ENCODE measurements at places on chromosomes 2 and 18.
A peak's percentile ranks its signal among the peaks of the same experiment; 100 is the strongest.

DNA sequence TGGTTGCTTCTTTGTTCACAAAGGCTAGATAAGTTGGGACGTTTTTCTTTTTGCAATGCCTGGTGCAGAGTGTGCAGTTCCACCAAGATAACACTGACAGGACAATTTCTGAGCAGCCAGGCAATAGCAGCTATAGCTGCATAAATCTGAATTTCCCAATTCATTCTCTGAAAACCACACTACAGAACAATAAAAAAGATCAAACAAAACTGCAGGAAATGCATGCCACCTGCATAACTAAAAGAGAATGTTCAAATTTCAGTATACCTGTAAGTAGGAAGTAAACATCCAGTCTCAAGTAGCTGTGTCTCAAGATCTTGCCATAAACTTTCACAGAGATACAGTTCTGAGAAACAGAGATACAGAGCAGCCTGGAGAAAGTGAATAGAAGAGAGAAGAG, 5.3 kb upstream of the KCTD18 start:
- DNase-seq: no peak

- DNase-seq: no peak
Observed at GRCh38 chr2:239563561-239563960, 162.7 kb upstream of the HDAC4 start.

DNA sequence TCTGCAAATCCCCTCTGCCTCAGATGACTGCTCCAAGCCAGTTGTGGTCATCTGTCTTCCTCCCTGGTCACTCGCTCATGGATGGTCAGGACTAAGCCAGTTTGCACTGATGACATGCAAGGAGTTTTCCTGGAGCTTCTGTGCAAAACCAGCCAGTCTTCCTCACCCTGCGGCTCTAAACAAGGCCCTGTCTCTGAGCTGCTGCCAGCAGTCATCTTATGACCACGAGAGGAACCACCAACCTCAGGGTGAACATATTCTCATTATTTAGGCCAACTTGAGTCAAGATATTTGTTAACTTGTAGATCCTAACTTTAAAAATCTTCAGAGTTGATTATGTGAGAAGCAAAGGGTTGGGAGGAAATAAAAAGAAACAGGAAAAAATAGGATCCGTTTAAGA, 119.9 kb upstream of the CAB39 start:
- DNase-seq: peak; percentile 55

GRCh38 chr18:45657357-45658335, 42.4 kb downstream of the SLC14A2 start:
- peak; percentile 78 for DNase-seq

GRCh38 chr2:3326182-3326537, 51.5 kb downstream of the EIPR1 start:
- DNase-seq: no peak

GRCh38 chr2:32696439-32696838, 68.6 kb downstream of the TTC27 start:
- DNase-seq: no peak

DNA sequence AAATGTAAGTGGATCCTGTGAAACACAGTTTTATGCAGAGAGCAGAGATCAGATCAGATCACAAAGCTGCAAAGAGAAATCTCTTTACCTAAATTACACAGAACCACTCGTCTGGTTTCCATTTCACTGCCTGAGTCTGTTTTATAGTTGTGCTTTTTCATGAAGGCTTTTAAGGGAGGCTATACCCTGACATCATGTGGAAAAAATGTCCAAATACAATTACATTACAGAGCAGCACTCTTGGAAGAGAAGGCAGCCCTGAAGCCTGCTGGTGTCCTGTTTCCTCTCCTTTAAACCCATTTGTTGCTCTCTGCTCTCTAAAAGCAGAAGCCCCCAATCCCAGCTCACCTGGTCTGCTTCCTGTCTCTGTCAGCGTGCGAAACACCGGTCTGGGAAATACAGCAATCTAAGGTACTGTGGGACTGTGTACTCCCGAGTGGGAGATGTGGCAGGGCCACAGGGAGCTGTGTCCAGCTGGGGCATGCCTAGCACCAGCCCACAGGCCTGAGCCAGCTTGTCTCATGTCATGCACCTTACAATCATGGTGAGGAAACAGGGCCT, 24.8 kb upstream of the ZFP36L2 start:
- DNase-seq: no peak

GRCh38 chr2:119647440-119648169, 31.4 kb upstream of the TMEM177 start:
- DNase-seq: no peak

DNA sequence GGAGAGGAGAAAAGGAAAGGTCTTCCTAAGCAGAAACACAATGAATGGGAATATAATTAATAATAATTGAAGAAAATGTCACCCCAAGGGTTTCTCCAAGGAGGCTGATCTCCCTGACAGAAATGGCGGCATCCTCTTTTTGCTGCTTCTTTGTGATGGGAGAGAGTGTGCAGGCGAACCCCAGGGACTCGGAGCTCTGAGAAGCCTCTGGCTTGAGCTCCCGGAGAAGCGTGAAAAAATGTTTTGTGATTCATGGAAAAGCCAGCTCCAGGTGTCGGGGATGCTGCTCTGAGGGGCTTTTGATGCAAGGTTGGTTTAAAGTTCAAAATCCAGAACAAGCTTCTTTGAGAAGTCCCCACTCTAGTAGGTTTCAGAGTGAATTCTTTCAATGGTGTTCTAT, 91.0 kb downstream of the VWA3B start:
- no peak for DNase-seq

DNA sequence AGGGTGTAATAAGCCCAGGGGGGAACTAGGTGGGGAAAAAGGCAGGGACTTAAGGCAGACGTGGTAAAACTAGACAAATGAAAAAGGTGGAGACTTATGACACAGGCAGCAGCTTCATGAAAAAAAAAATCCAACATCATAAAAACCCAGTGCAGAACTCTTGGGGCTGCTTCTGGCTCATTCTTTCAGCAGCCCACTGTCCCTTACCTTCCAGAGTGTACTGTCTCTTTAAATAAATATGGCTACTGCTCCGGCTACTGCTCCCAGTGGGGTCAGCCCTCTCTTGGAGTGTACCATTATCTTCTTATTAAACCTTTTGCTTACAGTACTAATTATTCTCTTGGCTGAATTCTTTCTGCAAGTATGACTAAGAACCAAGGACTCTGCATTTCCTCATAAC, 699.5 kb downstream of the DSC3 start:
- no peak for DNase-seq

DNA sequence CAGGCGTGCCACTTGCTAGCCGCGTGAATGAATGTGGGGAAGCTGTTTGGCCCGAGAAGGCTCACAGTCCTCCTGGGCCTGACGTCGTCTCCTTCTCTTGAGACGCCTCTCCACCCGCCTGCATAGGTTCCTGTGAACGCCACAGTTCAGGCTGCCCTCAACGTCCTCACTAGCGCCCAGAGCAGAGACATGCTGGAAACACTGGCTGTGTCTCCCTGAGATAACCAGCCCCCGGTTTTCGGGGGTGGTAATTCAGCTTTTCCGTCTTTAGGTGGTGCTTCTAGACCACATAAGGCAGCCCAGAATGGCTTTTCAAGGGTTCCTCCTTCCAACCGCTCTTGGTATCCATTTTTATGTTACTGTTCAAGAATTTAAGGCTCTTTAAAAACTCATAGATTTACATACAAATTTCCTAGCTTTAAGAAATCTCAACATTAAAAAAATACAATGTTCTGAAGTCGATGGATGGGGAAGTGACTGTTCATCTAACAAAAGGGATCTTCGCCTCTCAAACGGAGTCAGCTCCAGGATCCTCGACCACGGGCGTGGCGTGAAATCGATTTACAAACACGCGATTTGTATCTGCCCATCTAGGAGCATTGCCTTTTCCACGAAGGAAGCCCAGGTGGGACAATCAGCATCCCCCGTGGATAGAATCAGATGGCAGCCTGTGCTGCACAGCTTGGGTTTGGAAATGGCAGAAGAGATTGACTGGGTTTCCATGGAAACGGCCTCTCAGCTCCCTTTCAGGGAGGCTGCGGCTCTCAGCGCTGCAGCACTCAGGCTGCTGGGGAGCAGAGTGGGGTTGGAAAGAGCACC, 110.6 kb upstream of the PXDN start:
- DNase-seq: no peak

DNA sequence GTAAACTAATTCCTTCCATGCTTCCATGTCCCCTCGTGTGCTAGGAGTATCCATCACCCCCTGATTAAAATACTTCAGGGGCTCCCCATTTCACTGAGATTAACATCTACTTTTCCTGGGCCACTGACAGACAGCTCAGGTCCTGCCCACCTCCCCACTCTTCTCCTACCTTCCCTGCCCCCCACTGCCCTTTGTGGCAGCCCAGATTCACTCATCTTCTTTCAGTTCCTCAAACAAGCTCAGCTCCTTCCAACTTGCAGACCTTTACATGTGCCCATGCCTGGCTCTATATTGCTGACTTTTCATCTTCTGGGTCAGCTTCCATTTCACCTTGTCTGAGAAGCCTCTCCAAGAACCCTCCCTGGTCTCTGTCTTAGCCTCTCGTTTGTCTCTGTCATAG, 12.0 kb downstream of the RUFY4 start:
- DNase-seq: no peak

DNA sequence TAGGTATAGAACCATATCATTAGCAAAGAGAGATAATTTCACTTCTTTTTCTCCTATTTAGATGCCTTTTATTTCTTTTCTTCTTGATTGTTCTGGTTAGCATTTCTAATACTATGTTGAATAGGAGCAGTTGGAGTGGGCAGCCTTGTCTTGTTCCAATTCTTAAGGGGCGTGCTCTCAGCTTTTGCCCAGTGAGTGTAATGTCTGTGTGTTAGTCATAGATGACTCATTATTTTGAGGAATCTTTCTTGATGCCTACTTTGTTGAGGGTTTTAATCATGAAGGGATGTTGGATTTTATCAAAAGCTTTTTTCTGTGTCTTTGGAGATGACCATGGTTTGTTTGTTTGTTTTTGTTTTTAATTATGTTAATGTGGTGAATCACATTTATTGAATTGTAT, 1453.1 kb upstream of the SLC39A10 start:
- no peak for DNase-seq

GRCh38 chr18:68426731-68427315, 288.1 kb downstream of the TMX3 start:
- no peak for DNase-seq

DNA sequence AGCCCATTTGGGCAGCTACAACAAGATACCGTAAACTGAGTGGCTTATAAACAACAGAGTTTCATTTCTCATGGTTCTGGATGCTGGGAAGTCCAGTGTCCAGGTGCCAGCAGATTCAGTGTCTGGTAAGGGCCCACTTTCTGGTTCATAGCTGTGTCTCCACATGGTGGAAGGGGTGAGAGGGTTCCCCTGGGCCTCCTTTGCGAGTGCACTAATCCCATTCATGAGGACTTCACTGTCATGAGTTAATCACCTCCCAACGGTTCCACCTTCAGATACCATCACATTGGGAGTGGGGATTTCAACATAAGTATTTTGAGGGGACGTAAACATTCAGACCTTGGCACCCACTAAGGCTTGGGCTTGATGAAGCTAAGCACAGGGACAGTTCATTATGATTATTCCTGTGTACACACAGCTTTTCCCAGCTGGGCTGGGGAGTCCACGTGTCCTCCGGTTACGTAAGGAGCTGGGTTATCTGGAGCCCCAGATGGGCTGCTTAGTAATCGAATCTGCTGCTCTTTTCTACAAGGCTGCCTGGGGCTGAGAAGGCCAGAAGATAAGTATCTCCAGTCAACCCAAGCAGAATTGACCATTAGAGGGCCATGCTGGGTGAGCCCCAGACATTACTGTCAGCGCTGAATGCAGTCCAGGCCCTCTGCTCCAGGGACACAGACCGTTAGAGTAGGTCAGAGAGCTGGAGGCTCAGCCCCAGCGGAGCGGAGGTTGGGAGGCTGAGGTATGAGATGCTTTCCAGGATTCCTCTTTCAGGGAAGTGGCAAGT, 42.7 kb downstream of the EPAS1 start:
- no peak for DNase-seq

GRCh38 chr18:23384778-23385736, 68.0 kb upstream of the RIOK3 start:
- no peak for DNase-seq

DNA sequence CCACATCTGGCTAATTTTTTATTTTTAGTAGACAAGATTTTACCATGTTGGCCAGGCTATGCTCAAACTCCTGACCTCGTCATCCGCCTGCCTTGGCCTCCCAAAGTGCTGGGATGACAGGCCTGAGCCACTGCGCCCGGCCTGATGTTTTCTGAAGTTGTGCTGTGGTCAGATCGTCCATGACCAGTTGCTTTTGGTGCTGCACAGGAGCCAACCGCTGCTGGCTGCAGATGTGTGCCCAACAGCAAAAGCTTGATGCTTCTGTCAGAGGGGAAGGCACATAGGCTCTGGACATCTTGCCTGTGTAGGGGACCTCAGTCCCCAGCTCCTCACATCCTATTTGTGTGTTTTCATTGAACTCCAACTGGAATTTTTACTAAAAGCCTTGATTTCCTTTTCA, 218.3 kb downstream of the AGAP1 start:
- no peak for DNase-seq

DNA sequence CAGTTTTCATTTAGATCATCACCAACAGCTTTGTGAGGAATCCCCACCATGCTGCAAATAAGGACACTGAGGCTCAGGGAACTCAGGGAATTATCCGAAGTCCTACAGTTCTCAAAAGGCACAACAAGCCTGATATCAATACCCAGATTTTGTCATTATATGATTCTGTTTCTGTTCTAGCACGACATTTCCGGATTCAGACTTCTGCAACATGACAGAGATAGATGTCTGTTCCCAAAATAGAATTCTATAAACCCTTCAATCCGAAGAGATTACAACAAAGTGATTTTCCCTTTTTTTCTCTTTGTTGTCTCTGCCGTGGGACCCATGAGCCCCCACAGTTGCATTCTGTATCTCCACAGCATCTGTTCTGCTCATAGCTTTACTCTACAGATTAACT, 72.0 kb downstream of the DOCK10 start:
- DNase-seq: no peak

- DNase-seq: no peak
Observed at GRCh38 chr2:132598536-132598935, 71.5 kb downstream of the LYPD1 start.

GRCh38 chr2:59032499-59032898, 791.4 kb upstream of the FANCL start:
- no peak for DNase-seq

- DNase-seq: no peak
Observed at GRCh38 chr2:25367296-25367695, 25.6 kb upstream of the DNMT3A start.

GRCh38 chr18:12281861-12282260, 26.2 kb upstream of the TUBB6 start:
- no peak for DNase-seq

All from activated CD8-positive, alpha-beta T cell treated with anti-CD3 and anti-CD28 coated beads, Interleukin-2, amount 10 ng/mL, durations not matched to agents 7 days and 5 days (primary cell).